ENCODE measurements at places on chromosomes 1 and 21. TPM values are rescaled to one million over a fixed set of nuclear protein-coding genes. Genes with fewer than 3 reads are reported as not detected.

DNA sequence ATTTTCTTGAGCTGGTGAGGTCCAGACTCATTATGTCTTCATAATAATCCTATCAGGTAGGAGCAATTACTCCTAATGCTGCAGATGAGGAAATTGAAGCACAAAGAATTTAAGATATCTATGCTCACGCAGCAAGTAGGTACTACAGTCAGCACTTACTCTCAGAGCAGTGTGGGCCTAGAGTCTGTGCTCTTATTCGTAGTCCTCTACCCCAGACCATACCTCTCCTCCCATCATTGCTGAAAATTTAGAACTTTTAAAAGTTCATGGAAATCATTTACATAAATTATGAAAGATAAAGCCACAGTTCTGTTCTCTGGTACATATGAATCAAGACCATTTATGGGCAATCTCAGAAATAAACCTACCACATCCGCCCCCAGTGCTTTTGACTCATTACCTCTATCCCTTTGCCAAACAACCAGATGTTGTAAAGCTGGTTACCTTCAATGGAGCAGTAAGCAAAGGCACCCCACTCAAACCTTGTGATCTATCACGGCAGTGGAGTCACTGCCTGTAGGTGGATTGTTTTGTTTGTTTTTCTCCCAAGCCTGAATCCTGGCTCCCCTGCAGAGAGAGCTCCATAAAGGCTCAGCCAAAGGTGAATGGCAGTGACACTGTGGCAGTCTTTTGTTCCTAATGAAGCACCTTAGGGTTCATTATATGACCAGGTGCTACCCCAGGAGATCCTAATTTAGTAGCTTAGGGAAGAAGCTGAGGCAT lies 20.9 kb upstream of the MAN1A2 start:
- no peak for DNase-seq

DNA sequence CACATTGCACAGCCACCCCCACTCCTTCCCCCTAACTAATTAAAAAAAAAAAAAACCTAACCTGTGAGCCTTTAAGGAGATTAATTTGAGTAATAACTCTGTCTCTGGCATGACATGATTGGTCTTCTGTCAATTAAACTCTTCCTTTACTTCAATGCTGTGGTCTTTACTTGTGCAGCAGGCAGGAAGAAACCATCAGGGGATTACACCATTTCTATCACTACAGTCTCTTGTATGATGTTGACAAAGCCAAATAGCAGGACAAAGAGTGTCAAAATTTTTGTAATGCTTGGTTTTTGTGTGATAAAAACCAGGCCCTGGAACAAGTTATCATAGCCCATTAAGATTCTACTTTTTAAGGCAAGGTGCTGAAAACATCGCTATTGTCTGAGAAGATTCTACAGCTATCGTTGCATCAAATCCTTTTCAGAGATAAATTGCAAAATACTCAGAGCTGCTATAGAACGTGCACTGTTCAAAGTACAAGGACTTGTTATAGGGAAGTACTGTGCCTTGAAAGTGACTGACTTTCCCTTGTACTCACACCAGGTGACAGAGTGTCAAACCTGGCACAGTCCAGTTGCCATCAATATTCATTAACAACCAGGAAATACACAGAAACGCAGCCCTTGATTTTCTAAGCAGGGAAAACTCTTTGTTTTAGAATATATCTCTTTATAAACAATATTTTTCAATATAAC lies 37.7 kb downstream of the LHX9 start:
- no peak for DNase-seq

Gene ALX3
- polyA plus RNA-seq = not detected

Gene FAM163A
- polyA plus RNA-seq = 0.76 TPM

- peak; percentile 75 for DNase-seq
Observed at GRCh38 chr21:38075833-38076587, 159.8 kb upstream of the KCNJ6 start.

- DNase-seq = no peak
Observed at GRCh38 chr21:33293136-33293535, 27.0 kb downstream of the IL10RB start.

GRCh38 chr21:43805275-43805800 lies 16.0 kb downstream of the RRP1 start:
- DNase-seq = no peak

Gene GPR137B
- polyA plus RNA-seq = 38.7 TPM

Gene CCSAP
- polyA plus RNA-seq = 9.4 TPM

DNA sequence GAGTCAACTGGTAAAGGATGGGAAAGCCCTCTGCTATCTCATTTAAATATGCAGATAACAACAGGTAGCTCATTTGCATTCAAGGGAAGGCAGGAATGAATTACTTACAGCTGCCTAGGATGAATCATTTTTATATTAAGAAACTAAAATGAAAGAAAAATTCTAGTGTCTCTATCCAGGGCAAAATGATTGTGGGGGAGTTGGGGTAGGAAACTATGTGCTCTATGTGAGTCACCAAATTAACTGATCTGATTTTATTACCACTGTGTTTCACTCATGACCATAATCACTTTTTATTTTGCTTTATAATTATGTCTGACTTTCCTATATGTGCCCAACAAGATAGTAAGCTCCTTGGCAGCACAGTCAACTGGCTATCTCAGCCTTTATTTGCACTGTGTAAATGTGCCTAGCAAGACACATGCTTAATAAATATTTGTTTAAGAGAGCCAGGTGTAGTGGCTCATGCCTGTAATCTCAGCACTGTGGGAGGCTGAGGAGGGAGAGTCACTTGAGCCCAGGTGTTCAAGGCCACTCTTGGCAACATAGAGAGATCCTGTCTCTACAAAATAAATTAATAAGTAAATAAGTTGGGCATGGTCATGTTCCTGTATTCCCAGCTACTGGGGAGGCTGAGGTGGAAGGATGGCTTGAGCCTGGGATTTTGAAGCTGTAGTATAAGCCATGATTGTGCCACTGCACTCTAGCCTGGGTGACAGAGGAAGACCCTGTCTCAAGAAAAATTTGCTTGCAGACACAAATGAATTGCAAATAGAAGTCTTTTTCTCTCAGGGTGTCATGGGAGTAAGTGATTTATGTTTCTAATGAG lies 84.1 kb downstream of the SPAG17 start:
- no peak for DNase-seq

- DNase-seq = no peak
Observed at GRCh38 chr1:232484856-232485255, 145.1 kb downstream of the SIPA1L2 start.

DNA sequence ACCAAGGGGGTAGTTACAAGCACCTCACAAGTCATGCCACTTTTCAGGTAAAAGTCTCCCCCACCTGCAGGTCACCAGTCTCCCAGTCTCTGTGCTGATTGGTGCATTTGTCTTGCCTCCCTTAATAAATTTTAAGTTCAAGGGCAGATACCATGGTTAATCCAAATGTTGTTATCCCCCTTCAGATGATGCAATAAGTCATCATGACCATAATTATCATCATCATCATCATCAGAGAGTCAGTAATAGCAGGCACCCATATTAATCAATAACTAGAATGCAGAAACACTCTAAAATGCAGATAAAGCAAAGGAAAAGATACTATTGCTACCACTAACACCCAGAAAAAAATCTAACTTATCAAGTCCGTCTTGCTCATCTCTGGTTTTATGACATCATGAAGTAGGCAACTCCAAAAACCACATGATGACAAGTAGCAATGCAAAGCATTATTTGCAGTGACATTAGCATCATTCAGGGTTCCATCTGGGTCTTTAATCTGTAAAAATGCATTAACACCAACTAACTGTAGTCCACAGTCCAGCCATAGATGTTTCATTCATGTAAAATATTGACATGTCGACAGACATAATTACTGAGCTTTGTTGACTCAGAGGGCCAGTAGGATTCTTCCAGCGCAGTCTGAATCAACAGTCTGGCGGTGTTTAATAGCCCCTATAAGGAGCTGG lies 492.0 kb upstream of the RUNX1 start:
- no peak for DNase-seq

Gene KDF1
- polyA plus RNA-seq = 11.1 TPM

- DNase-seq = no peak
Observed at GRCh38 chr21:46001821-46002681, 20.5 kb downstream of the COL6A1 start.

Gene RAP1GAP
- polyA plus RNA-seq = 23.1 TPM

DNA sequence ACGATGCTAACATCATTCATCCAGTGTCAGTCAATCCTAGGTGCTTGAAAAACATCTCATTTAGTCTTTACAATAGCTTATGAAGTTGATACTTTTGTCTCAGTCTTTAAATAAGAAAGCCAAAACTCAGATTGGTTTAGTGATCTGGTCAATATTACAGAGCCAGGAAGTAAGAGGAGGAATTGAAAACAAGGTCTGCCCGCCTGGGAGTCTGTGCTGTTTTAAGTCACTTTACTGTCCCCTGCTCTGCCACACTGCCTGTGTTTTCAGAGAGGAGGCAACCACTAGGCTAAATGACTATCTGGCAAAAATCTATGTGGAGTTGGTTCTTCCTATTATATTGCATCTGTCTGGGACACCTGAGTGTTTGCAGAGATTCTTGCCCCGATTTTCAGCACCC lies 62.3 kb downstream of the ST6GALNAC3 start:
- no peak for DNase-seq

GRCh38 chr1:116218922-116219321 lies 107.7 kb downstream of the MAB21L3 start:
- no peak for DNase-seq

Gene REG4
- 1.4 TPM for polyA plus RNA-seq

- peak; percentile 17 for DNase-seq
Observed at GRCh38 chr1:169739980-169740379, 6.1 kb upstream of the SELE start.

- no peak for DNase-seq
Observed at GRCh38 chr21:16571594-16571993, 841.8 kb downstream of the USP25 start.

DNA sequence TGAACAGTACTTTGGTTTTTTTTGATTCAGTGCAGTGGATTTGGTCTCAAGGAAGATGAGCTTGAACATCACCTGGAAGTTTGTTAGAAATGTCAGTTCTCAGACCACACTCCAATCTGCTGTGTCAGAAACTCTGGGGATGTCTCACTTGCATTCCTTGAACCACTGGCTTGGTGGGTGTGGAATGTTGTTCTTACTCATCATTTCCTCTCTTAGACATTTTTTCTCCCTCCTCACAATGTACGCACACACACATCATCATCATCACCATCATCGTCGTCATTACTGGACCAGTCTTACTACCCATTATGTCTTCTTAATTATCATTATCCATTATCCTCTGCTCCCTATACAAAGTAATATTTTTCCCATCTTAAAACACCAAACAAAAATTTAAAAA lies 91.9 kb upstream of the KCNK2 start:
- DNase-seq = no peak

DNA sequence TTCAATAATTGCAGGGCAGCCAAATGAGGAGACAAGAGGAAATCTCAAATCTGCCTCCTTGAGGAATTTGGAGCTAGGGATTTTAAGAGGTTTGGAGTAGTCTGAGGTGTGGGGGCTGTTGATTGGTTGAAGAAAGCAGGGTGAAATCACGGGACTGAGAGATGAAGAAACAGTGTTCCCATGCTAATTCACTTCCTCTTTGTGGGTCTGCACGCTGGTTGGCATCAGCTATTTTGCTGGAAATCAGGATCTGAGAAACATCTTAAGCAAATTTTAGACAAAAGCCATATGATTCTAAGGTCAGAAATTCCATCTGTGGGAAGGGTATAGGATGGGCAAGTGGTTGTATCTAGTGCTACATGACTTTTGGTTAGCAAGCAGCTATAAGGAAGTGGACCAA lies 107.1 kb upstream of the PAXBP1 start:
- no peak for DNase-seq

DNA sequence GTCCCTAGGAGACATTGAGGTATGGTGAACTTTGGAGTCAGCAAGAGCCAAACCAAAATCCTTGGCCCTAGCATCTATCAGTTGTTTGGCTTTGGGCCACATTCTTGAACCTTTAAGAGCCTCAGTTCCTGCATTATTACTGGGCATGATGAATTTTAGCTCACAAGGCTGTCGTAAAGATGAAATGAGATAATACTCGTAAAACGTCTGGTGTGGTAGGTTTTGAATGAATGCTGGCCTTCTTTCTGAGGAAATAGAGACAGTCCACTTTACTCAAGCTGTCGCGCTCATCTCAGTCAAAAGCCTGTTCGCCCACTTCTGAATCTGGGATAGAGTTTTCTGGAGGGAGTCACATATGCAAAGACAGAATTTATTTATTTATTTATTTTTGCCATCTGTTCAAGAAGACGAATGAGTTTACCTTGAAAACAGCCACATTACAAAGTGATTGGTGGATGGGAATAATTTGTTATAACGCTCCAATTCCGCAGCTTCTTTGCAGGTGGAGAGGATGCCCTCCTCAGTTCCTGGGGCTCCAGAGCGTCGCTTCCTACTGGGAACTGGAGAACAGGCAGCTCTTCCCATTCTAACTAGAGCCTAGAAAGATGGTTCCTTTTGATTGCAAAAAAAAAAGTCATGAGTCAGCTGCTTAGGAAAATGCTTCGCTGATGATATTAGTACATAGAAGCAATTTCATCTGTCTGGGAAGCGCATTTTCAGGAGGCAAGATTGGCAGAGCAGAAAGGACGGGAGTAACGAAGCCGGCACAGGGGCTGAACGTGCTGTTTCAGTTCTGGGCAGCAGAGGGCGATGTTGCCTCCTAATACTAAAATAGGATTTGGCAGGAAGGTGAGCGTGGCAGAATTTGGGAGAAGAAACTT lies 49.9 kb upstream of the CYP2J2 start:
- no peak for DNase-seq

DNA sequence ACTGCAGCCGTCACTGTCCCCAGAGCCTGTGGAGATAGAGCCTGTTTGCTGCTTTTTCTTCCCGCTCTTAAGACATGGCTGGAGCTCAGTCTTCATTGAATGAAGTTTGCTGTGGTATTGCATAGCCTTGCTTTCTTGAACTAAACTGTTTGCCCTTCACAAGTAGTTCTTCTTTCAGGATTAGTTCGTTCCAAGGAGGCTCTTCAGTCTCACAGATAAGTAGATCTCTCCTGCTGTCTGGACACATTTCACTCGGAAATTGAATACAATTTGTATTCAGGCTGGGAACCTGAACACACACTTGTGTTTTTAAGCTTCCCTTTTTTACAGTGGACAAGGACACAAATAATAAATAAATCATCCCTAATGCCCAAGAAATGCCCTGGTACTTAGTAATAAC lies 34.7 kb downstream of the IFNAR1 start:
- DNase-seq = no peak

DNA sequence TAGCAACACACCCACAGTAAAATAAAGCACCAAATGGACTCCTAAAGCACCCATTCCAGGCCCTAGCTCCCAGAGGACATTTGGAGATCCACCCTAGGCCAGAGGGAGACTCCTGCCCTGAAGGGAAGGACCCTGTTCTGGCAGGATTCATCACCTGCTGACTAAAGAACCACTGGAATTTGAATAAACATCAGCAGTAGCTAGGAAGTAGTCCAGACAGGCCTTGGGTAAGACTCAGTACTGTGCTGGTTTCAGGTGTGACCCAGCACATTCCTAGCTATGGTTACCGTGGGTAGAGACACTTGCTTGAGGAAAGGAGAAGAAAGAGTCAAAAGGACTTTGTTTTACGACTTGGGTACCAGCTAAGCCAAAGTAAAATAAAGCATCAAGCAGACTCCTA lies 92.7 kb upstream of the LRRC7 start:
- DNase-seq = no peak

Gene HTR6
- polyA plus RNA-seq = 2.4 TPM

Data from renal pelvis (tissue), 12 donors.